ENCODE measurements at places on chromosomes 7 and 10.

DNA sequence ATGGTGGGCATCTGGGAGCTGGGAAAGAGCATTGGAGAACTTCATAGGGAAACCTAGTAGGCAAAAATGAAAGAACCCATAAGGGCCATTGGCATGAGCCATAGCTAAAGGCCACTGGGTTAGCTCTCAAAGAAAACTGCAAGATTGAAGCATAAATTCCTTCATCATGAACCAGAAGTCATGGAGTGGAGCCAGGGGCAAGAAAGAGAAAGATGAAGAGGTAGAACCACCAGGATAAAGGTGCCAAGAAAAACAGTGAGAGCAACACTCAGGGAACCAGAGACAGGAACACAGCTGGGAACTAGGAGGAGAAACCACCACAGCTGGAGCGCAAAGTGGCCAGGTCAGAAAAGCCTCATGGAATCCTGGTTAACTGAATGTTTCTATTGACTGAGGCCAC is 11.5 kb upstream of the SGMS1 start:
- peak; percentile 70 for DNase-seq

- no peak for DNase-seq
These were observed 261.5 kb upstream of the KLF14 start for GRCh38 chr7:130995252-130996081.

DNA sequence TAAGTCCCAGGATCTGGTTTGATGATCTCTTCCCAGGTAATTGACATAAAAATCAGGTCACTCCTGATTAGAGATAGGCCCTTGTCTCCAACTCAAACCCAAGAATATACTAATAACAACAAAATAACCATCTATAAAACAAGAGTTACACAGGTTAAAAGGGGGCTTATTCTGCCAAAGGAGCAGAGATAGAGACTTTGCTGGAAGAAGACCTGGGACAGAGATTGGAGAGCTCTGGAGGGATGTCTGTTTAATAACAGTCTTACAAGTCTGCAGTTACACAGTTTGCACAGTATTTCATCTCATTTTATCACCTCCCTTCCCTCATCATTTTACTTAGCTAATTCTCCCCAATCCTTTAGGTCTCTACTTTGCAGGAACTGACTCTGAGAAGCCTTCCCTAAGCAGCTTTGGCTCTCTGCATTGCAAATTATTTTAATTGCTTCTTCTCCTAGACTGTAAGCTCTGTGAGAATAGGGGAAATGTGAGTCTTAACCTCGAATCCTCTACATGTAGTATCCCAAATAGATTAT is 3.7 kb upstream of the ZNF438 start:
- DNase-seq: no peak

GRCh38 chr7:138919911-138920310 is 61.3 kb downstream of the KIAA1549 start:
- no peak for DNase-seq

GRCh38 chr10:113471241-113471996 is 81.4 kb upstream of the HABP2 start:
- no peak for DNase-seq

All from AG08396 (cell line).